ENCODE measurements at places on chromosomes 6 and 20.

GRCh38 chr6:124573953-124574352, 388.3 kb upstream of the RNF217 start:
- H3K4me3 ChIP-seq: no peak overlapping the region
- DNase-seq: no peak
- no peaks in the 10 kb centered on the region for H3K4me1 ChIP-seq
- H3K27me3 ChIP-seq: no peaks in the 10 kb centered on the region
- H3K36me3 ChIP-seq: no peaks in the 10 kb centered on the region
- H3K27ac ChIP-seq: no peak overlapping the region

DNA sequence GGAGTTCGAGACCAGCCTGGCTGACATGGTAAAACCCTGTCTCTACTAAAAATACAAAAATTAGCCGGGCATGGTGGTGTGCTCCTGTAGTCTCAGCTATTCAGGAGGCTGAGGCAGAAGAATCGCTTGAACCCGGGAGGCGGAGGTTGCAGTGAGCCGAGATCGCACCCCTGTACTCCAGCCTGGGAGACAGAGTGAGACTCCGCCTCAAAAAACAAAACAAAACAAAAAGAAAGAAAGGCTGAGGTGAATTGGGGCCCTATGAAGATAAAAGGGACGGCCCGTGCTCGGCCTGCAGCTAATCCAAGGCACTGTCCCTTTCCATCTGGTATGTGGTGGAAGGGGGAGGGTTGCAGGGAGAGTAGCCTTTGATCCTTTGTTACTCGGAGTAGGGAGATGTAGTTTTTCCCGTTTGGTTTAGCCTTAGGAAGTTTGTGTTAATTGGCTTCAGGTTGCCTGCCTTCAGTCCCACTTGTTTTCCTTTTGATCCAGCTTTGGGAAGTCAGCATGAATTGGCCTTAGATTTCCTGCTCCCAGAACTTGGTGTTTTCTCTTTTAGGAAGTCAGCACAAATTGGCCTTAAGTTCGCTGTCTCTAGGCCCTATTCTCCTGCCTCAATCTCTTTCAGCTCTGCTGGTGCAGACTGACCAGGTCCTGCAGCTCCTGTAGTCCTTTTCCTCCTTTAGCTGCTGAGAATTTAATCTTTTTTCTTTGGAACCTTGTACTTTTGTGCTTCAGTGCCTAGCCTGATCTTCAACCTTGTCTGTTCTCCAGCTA, 36.1 kb upstream of the PAQR8 start:
- no peaks in the 10 kb centered on the region for H3K27me3 ChIP-seq
- H3K36me3 ChIP-seq: no peaks in the 10 kb centered on the region
- peaks cover 10% of the 10 kb centered on the region for H3K4me1 ChIP-seq
- H3K27ac ChIP-seq: no peak overlapping the region
- no peak for DNase-seq

DNA sequence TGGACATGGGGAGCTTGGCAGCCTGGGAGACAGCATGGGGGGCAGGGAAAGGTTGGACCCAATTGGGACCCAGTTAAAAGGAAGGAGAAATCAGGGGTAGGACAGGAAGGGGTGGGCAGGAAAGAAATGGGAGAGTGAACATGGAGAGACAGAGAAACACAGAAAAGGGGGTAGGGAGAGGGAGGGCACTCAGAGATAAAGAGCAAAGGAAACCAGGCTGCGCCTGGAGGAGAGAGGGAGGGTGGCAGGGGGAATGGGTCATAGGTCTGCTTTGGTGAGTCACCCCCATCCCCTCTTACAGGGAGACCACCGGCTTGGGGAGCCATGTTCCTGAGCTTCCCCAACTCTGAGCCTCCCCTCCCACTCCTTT, 46.7 kb downstream of the RAB44 start:
- no peaks in the 10 kb centered on the region for H3K27me3 ChIP-seq
- H3K27ac ChIP-seq: peak overlapping the region; percentile 91
- H3K4me1 ChIP-seq: peaks cover 61% of the 10 kb centered on the region
- no peak for DNase-seq

DNA sequence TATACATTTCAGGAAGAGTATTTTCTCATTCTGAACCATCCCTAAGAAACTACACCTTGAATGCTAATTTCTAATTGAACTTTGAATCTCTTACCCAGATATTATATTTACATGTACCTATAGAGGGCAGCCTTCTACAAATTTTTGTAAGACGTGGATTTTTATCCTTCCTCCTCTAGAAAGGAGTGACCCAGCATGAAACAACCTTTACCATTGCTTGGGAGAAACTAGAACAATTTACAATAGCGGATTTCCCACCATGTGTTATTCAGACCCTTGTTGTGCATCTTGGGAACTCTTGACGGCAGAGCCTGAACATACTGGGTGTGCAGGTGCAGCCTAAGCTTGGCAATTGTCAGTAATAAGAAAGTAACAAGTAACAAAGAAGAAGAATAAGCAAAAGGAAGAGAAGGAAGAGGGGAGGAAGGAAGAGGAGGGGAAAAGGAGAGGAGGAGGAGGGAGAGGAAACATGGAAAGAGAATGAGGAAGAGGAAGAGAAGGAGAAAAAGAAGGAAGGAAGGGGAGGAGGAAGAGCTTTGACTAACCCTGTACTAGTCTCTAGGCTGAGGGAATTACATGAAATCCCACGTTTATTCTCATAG, 10.8 kb upstream of the TAAR1 start:
- H3K27me3 ChIP-seq: peaks cover 1% of the 10 kb centered on the region
- H3K27ac ChIP-seq: no peak overlapping the region
- no peaks in the 10 kb centered on the region for H3K36me3 ChIP-seq
- peaks cover 8% of the 10 kb centered on the region for H3K4me1 ChIP-seq

- no peak overlapping the region for H3K27ac ChIP-seq
- peaks cover 8% of the 10 kb centered on the region for H3K4me1 ChIP-seq
- peaks cover 1% of the 10 kb centered on the region for H3K27me3 ChIP-seq
- H3K4me3 ChIP-seq: no peak overlapping the region
- DNase-seq: no peak
Measured at GRCh38 chr6:113377362-113377942, 479.7 kb upstream of the MARCKS start.

DNA sequence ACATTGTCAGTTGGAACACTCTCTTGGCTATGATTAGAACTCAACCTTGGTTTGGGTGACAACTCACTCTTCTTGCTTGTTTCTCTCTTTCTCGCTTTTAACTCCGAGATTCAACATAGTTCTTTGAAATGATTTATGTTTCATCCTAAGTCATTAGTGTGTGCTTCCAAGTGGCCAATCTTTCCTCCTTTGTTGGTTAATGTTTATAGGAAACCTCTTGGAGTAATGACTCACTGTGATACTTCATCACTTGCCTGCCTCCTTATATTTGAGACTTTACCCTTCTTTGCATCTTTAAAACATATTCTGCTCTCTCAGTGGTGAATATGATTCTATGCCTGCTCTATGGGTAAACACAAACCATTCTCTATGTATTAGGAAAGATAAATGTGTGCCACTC, 279.7 kb upstream of the FLRT3 start:
- H3K36me3 ChIP-seq: no peaks in the 10 kb centered on the region
- no peaks in the 10 kb centered on the region for H3K4me1 ChIP-seq
- peaks cover 2% of the 10 kb centered on the region for H3K27me3 ChIP-seq
- no peak overlapping the region for H3K4me3 ChIP-seq
- no peak overlapping the region for H3K27ac ChIP-seq

DNA sequence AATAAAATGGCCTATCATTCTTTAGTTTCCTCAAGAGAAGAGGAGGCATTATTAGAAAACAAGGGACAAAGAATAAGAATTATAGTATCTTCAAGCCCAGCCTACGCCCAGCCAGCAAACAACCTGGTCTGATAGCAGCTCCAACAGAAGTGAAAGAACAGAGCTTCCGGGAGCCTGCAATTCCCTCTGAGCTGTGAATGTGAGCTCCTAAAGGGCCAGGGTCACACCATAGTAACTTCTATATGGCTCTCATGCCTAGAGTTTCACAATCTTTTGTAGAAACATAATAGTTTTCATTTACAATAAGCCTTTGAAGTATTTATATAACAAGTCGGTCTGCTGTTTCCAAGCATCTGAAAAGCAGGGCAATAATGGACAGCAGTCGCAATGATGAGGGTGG, 116.5 kb downstream of the SMLR1 start:
- no peak overlapping the region for H3K27ac ChIP-seq
- H3K4me3 ChIP-seq: no peak overlapping the region
- H3K27me3 ChIP-seq: no peaks in the 10 kb centered on the region
- DNase-seq: no peak
- peaks cover 7% of the 10 kb centered on the region for H3K4me1 ChIP-seq

DNA sequence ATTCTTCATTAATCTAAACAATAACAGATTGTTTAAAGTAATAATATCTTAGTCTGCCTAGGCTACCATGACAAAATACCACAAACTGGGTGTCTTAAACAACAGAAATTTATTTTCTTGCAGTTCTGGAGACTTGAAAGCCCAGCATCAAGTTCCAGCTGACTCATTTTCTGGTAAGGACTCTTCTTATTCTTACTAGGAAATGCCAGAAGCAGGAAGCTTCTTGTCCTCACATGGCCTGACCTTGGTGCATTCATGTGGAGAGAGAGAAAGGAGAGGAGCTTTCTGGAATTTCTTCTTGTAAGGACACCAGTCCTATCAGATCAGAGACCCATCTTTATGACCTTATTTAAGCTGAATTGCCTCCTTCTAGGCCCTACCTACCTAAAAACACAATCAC, 110.5 kb downstream of the ANKRD60 start:
- H3K4me3 ChIP-seq: no peak overlapping the region
- peaks cover 13% of the 10 kb centered on the region for H3K27me3 ChIP-seq
- no peak for DNase-seq
- H3K4me1 ChIP-seq: no peaks in the 10 kb centered on the region
- no peaks in the 10 kb centered on the region for H3K36me3 ChIP-seq
- H3K27ac ChIP-seq: no peak overlapping the region

Data from memory B cell (primary cell).